ENCODE measurements at places on chromosomes 7 and 10.

DNA sequence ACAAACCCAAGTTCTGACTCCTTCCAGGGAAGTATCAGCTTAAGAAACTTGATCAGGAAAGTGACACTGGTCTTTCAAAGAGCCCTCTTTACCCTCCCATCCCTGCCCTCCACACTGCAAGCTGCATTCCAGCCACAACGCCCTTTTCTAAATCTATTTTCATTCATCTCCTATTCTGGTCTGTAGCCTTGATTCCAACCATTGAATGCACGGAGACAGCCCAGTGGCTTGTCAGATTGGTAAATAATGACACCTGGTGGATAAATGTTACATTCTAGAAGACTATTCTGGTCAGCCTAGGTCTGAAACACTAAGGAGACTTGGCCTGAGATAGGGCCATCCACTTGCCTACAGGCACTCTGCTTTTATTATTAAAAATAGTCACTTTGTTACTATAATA is 20.9 kb downstream of the MORN4 start:
- DNase-seq: no peak

GRCh38 chr7:131826960-131827359 is 270.5 kb upstream of the PODXL start:
- no peak for DNase-seq

DNA sequence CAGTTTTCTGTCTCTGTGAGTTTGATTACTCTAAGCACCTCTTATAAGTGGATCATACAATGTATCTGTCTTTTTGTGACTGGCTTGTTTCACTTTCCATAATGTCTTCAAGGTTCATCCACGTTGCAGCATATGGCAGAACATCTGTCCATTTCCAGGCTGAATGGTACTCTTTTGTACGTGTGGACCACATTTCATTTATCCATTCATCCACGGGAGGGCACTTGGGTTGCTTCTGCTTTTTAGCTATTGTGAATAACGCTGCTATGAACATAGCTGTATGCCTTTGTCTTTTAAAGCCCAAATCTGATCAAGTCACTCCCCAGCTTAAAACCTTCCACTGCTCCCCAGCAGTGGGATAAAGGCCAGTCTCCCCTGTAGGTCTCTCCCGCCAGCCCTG is 31.5 kb downstream of the EGFR start:
- DNase-seq: no peak

- DNase-seq: no peak
Measured at GRCh38 chr7:43076606-43077005, 35.8 kb upstream of the HECW1 start.

DNA sequence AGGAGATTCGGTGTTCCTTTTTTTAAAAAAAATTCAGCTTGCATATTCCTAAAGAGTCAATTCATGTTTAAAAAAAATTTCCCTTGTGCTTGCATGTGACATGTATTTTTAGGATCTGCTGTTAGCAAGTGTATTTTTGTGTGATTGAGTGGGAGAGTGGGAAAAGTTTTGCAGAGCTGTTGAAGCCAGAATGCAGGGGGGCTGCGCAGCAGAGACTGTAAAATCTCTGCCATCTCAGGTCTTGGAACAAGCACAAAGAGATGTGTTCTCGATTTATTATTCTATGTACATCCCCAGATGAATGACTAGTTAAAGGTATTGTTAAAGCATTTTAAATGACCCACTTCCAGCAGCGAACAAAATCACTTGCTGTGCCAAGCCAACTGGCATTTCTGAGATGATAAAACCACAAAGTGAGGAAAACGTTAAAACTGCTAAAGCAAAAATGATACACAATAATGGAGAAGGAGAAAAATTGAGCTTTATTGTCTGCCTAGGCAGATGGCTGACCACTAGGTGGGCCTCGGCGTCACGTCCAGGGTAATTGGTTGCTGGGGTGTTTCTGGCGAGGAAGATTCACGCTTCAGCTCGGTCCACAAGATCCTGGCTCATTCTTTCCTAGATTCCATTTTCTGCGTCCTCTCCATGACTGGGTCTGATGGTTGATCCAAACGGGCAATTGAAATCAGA is 67.0 kb upstream of the ATRNL1 start:
- no peak for DNase-seq

DNA sequence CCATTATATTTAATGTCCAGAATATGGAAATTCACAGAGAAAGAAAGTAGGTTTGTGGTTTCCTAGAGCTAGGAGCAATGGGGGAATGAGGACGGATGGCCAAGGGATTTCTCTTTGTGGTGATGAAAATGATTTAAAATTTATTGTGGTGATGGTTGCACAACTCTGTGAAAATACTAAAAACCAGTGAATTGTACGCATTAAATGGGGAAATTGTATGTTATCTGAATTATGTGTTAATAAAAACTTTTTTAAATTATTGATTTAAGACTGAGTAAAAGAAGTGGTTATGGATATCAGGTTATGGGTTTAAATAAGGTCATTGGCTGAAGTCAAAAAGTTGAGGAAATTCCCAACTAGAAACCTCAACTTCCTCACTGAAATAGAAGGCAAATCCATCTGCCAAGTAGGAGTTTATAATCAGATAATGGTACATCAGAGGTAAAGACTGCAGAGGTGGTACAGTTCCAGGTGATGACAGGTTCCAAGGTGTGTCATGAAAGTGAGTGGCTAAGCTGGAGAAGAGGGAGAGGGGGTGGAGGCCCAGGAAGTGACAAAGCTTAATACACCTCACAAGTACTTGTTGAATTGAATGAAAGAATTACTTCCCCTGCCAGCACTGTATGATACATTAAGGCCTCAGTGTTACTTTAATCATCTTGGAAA is 68.9 kb upstream of the CCDC71L start:
- no peak for DNase-seq

DNA sequence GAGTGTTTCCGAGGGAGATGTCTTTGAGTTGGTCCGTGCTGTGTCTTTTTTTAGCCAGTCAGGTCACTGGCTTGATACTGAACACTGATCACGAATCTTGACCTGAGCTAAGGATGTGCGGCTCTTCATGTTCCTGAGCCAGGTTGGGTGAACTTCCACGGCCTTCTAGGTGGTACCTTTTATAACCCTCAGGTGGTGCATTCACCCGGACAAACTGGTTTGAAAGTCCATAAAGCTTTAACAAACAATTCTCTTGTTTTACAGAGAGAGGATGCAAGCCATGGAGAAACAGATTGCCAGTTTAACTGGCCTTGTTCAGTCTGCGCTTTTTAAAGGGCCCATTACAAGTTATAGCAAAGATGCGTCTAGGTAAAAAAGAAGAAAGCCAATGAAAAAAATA is 229.5 kb downstream of the ARHGAP21 start:
- no peak for DNase-seq

DNA sequence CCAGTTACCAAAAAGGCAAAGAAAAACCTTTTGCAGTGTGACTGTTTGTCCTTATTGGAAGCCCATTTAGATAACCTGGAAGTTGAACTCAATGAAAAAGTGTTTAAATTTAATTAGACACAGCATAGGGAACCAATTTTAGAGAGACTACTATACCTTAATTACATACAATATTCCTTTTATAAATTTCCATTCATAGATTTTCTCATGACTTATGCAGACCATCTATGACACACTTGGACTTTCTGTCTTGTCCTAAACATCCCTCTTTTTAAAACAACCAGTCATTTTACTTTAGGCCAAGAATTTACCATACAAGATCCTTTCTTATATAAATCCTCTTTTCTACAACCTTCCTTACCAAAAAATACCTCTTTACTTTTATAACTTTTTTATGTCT is 61.6 kb downstream of the MTURN start:
- no peak for DNase-seq

DNA sequence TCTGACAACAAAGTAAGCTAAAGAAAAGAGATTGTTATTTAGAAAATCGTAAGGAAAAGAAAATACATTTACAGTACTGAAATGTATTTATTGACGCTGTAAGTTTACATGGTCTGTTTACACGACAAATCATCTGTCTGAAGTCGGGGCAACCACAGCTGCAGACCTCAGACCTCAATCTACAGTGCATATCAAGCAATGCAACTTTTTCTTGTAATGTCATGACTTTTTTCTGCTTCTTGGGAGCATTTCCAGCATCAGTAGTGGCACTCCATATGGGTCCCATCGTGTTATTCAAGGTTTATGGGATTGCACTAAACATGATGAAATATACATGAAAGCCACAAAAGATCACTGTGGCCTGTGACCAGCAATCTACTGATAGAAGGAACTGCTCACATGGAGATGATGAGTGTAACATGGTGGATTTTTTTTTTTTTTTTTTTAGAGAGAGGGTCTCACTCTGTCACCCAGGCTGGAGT is 77.1 kb downstream of the MTPN start:
- DNase-seq: no peak

GRCh38 chr7:138625849-138626230 is 75.3 kb downstream of the SVOPL start:
- DNase-seq: no peak

DNA sequence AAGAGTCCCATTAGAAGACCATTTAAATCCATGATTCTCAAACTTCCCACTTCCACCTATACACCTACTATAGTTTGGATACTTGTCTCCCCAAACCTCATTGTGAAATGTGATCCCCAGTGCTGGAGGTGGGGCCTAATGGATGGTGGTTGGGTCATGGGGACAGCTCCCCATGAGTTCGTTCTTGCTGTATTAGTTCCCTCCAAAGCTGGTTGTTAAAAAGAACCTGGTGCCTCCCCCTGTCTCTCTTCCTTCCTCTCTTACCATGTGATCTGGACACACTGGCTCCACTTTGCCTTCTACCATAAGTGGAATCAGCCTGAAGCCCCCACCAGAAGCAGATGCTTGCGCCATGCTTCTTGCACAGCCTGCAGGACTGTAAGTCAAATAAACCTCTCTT is 53.9 kb downstream of the WIPF3 start:
- DNase-seq: no peak

- DNase-seq: no peak
Measured at GRCh38 chr7:108322925-108323832, 133.1 kb downstream of the NRCAM start.

DNA sequence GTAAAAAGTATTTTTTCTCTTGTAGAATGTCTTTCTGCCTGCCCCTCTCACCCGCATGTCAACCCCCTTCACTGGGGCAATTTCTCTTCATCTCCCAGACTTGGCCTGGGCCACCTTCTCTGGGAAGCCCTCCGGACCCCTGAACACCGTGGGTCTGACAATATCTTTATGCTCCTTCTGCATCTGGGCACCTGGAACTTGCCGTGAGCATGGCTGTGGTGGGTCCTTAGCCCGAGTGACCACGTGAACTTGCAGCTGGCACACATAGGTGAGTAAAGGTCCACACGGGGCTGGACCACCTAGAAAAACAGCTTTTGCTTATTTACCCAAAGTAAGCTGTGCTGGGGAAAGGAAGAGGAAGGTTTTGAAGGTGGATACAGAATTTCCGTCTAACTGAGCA is 600.2 kb downstream of the DNAJB6 start:
- DNase-seq: no peak

GRCh38 chr7:957418-958220 is 3.1 kb upstream of the ADAP1 start:
- DNase-seq: no peak

DNA sequence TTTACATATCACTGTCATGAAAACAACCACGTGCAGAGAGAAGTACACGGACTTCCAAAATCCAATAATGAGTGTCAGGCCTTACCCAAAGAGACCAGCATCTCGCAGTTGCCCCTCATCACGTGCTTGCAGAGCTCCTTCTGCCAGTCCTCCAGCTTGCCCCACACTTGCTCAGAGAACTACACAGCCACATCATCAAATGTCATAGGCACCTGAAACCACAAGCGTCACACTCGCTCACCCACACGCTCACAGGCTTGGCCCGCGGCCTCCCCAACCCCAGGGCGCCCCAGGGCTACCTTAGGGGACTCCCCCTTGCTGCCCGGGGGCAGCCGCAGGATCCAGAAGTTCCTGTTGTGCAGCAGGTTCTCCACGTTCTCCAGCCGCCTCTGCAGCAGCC is 123.4 kb upstream of the ZNF746 start:
- no peak for DNase-seq

- DNase-seq: no peak
Measured at GRCh38 chr7:69994886-69995542, 396.7 kb downstream of the AUTS2 start.

- no peak for DNase-seq
Measured at GRCh38 chr10:77671594-77672252, 34.1 kb upstream of the KCNMA1 start.

DNA sequence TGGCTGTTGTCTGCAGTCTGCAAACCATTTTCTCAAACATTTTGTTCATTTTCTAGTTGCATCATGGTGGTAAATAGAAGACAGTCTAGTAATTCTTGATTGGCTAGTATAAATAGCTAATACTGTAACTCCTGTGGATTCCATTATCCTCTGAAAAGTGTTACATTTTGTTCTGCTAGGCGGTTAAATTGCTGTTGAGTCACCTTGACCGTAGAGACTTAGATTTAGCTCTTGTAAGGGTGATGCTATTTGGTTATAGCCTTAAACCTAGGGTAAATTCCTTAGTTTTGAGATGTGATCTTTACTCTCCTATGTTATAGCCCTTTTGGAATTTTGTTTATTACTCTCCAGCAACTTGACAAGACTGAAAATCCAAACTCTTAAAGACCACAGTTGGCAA is 58.8 kb downstream of the SHOC2 start:
- DNase-seq: no peak

GRCh38 chr7:12249706-12250105 is 38.6 kb downstream of the TMEM106B start:
- DNase-seq: no peak

DNA sequence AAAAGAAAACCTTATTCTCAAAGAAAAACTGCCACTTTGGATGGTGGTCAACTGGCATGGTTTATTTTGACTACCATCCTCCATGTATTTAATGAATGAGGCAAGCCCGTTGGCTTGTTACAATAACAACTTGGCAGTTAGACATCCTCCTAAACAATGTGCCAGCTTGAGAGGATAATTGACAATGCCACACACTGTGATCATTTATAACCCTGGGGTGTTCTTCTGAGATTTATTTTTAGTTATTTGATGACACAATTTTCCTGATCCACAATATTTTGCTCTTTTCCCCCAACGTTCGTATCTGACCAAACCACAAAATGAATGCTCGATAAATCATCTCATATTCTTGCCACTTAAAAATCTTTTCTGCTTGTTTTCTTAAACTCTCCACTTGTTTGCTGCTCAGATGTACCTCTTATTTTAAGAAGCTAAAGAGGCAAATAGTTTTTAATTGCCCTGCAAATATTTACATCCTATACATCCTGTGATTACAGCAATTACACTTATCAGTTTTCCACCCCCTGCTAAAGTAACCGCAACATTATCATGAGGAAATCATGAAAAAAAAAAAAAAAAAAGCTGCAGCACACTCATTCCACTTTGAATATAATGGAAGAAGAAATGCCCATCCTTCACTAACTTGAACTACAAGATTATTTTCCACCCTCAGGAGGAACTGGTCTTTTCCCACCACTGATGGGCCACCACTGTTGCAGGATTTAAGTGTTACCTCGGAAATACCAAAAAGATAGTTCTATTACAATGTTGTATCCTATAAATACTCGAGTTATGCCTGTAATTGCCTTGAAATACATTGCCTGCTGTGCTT is 119.9 kb downstream of the MBL2 start:
- DNase-seq: no peak

DNA sequence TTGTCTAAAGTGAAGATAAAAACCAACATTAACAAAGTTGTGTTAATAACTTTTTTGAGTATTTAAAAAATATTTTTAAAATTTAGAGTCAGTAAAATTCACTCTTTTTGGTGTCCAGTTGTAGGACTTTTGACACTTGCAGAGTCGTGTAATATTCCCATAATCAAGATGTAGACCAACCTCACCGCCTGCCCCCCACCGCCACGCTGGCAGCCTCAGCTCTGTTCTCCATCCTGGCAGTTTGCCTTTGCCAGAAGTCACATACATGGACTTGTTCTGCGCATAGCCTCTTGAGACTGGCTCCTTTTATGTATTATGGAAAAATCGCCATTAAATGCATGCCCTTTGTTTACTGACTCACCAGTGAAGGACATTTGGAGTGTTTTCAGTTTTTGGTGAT is 27.3 kb upstream of the SYCE1 start:
- DNase-seq: no peak
